CD14-positive monocyte (primary cell): ENCODE measurements at places on chromosomes 11 and 22.

- no peak for DNase-seq
These were observed 9.7 kb downstream of the MAML2 start for GRCh38 chr11:96333191-96333719.

DNA sequence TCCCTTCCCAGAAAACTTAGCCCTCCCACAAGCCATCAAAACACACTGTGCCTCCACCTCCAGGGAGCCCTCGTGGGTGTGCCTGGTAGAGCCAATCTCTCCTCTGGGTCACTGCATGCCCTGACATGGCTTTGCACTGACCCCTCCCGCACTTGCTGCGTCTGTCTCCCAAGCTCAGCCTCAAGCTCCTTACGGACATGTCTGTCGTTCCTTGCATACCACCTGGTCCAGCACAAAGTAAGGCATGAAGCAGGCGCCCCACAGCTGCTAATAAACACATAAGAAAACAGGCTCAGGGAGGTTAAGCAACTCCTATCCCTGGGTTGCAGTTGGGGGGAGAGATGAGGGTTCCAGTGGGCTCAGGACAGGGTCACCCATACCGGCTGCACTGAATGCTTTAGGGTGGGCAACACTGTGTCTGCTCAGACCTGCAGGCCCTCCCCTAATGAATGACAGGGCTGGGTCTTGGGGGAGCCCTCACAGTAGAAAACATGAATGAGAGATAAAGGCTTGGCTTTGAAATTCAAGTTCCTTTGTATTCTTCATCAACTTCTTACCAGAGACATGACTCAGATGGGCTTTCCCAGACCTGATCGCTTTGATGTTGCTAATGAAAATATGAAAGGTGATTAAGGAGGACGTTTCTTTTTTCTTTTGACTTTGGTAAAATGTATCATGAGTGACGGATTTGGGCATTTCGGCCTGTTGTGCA is 38.0 kb downstream of the PHF21B start:
- no peak for DNase-seq

- no peak for DNase-seq
These were observed 181.7 kb downstream of the EFCAB6 start for GRCh38 chr22:43630451-43630850.

GRCh38 chr22:21622919-21623647 is 6.7 kb downstream of the YDJC start:
- DNase-seq: no peak

DNA sequence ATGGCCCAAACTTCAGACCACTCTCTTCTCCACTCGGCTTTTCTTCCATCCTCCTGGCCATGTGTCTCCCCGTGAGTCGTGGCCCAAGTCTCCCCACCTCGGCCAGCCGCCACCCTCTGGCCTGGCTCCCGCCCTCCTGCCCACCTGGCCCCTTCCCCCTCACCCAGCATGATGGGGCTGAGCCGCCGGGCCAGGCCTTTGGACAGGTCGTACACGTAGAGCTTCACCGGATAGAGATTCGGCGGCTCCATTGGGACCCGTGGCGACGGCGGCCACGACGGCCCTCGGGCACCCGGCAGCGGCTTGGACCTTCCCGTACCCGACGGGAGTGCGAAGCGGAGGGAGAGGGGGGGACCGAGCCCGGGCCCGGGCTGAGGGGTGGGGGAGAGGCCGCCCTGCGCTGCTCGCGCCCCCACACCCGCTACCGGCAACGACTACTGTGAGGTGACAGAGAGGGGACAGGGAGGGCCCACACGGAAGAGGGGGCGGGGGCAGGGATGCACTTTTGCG is at the start of gene DESI1:
Gene DESI1 (minus strand): TSS at position 455 of the 510 bp plus-strand sequence. CDS start 204 bp downstream, at position 251.
- DNase-seq: peak; percentile 42

- DNase-seq: no peak
These were observed 3.1 kb downstream of the PAX6 start for GRCh38 chr11:31807799-31808667.

GRCh38 chr11:37710031-37710430 is 1112.0 kb upstream of the RAG2 start:
- DNase-seq: no peak

DNA sequence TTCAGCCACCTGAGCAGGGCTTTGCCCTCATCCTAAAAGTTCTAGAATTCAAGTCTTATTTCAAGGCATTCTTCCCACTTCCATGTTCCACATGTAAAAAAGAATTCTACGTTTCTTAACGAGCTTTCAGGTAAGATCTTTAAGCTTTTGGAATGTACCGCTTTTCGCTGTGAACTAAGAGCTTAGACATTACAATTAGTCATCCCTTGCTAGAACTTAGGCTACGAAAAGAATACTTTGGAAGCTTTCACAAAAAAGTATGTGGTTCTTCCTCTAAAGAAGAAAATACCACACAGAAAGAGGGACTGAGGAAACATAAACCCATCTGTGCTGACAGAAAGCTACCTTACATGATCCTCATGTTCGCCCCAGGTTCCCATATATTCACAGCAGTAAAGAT is 1.9 kb downstream of the NUMA1 start:
- no peak for DNase-seq

DNA sequence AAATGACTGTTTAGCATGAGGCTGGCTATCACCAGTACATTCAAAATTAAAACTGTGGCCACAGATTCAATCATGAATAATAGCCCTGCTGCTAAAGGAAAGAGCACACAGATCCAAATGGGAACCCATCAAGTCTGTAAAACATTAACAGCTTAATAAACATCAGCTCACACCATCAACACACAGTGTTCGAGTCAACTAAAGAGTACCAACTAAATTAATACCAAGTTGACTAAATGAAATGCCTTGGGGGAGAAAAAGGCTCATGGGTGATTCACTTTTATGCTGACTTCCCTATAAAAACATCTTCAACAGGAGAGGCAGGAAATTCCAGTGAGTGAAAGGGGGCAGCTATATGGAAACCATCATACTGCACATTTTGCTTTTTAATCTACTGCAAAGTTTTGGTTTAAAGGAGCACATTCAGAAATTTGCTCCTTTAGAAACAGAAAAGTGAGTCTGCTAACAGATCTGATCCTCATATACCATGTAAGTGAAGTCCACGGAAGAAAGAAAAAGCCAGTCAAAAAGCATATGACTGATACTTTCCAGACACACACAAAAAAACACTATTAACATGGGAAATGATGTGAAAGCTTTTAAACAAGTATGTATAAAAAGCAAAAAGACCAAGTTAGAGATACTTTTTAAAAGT is 16.3 kb downstream of the LGR4 start:
- no peak for DNase-seq

DNA sequence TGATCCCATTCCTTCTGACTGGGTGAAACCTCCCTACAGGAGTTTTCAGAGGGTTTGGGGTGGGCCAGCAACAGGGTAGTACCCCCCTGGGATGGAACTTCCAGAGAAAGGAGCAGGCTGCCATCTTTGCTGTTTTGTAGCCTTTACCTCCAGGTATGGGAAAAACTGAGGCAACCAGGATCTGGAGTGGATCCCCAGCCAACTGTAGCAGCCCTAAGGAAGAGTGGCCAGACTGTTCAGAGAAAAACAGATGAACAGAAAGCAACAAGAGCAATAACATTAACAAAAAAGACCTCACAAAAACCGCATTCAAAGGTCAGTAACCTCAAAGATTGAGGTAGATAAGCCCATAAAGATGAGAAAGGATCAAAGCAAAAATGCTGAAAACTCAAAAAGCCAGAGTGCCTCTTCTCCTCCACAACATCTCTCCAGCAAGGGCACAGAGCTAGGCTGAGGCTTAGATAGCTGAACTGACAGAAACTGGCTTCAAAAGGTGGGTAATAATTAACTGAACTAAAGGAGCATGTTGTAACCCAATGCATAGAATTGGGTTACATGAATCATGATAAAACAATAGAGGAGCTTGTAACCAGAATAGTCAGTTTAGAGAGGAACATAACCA is 1288.6 kb upstream of the CNTN5 start:
- no peak for DNase-seq
